SJCRH30 (cell line): ENCODE measurements at places on chromosomes 3 and 15.

DNA sequence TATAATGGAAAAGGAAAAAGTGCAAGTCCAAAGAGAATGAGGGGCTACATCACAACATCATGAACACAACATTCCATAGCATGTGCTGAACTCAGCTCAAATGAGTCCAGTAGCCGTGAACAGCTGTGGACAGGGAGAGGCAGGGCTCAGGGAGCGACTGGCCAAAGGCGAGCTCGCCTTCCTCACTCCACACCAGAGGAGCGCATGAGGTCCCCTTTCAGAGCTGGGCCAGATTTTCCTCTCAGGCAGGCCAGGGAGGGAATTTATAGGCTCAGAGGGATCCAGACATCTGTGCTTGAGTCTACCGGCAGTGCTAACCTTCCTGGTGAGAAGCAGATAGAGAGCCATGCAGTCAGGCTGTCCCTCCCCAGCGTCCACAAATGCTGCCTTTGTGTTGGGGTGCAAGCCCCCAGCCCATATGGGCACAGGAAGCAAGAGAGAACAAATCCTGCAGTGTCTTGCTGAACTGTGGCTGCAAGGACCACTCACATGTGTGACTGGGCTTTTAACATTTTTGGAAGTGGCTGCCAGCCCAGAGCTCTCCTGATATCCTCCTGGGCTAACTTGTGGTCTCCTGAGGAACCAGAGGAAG is 32.5 kb downstream of the ARHGEF3 start:
- DNase-seq = peak; percentile 9

DNA sequence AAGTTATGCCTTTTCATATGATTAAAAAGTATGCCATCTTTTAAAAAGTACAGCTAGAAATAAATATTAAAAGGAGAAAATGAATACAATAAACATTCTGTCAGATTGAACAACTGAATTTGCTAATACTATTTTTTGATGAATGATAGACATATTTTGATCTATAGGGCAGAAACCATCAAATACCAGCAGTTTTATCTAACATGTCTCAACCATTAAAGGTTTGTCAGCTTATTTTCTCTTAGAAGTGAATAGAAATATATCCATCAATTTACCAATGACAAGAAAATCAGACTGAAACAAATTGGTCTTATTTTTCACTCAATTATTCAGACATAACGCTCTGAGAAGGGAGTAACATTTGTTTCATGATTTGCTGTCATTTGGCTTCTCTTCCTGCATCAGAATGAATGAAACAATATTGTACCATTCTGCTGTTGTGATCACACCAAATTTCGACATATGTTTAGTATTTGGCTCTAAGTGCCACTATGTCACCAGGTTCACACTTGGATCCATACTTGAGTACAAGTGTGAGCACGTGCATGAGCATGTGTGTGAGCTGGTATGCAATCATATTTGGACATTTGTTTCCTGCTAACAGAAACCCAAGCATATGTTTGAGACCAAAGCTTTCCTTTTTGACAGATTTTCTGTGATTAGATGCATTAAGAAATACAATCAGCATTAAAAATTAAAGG is 86.5 kb downstream of the THRB start:
- DNase-seq = no peak

GRCh38 chr3:49647741-49648140 is 26.4 kb upstream of the APEH start:
- no peak for DNase-seq

- DNase-seq = no peak
These were observed 21.3 kb upstream of the RSL24D1 start for GRCh38 chr15:55218056-55218455.

- peak; percentile 76 for DNase-seq
These were observed 21.2 kb upstream of the CRBN start for GRCh38 chr3:3200632-3201212.

GRCh38 chr15:44736181-44736765 is at the start of gene TRIM69:
Gene TRIM69 (plus strand): TSS chr15:44736528. CDS start chr15:44736705, 177 bp downstream.
- no peak for DNase-seq

GRCh38 chr3:124878561-124879336 is 8.4 kb downstream of the ITGB5 start:
- DNase-seq = no peak

GRCh38 chr3:8525893-8526292 is 24.3 kb downstream of the LMCD1 start:
- DNase-seq = no peak

DNA sequence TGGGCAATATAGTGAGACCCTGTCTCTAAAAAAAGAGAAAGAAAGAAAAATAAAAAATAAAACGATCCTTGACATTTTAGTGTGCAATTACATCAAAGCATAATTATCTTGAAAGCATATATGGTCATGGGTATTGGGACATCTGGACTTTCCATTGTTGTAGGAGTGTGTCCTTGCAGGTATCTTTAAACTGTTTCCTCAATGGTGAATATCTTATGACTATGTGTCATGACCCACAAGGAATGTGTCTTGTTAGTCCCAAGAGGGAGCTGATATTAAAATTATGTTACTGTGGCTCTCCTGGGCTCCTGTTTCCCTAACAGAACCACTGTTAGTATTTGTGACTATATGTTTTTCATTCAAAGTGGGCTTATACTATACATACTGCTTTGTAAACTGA is 26.6 kb downstream of the EIF1B start:
- no peak for DNase-seq

DNA sequence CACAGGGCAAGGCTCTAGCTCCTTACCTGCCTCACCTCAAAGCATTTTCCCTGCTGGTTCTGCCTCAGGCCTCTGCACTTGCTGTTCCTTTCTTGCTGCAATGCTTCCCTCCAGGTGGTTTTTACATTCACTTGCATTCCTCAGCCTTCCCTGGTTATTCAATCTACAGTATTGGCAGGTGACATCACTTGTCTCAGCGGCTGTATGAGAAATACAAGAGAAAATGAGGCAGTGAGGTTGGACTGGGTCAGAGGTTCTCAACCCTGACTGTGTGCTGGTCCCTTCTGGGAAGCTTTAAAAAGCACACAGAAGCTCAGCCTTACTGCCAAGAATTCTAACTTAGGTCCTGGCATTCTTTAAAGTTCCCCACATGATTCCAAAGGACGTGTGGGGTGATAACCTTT is 26.7 kb downstream of the SIAH2 start:
- no peak for DNase-seq

GRCh38 chr15:97963779-97964178 is 3.3 kb downstream of the ARRDC4 start:
- DNase-seq = no peak

GRCh38 chr3:58111513-58112184 is 99.1 kb downstream of the DNASE1L3 start:
- DNase-seq = no peak

- DNase-seq = no peak
These were observed 12.6 kb downstream of the RFTN1 start for GRCh38 chr3:16500911-16501310.

DNA sequence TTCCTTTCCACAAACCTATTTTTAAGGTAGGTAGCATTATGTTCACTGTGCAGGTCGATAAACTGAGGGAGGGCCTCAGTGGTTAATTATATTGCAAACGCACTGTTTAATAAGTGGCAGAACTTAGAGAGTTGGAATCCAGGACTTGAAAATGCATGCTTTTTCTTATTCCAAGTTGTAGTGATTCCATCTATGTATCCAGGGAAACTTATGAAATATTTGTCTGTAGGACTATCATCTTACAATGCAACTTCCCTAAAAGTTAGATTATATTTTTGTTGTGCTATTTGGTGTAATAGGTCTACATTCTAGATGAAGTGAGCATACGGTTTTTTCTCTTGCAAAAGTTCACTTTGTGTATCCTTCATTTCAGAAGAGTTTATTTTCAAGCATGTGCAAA is 419.5 kb downstream of the NAALADL2 start:
- DNase-seq = no peak

DNA sequence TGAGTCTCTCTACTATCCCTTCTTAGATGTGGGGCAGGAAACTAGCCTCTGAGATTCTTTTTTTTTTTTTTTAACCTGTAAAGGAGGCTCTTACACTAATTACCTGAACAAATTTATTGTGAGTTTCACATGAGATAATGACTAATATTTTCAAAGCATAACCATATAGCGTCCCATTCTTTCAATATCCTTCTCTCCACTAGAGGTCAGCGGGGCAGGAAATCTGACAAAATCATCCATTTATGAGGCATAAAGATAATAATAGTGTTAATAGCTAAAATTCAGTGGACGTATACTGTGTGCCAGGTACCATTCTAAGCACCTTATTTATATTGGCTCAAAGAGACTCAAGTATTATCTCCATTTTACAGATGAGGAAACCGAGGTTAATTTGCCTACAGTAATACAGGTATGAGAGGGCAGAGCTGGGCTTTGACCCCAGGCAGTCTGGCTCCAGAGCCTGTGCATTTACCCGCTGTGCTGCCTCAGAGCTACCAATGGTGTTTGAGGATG is 16.3 kb upstream of the SMAD6 start:
- DNase-seq = no peak
